ENCODE measurements at places on chromosomes 4 and X. TPM values are rescaled to one million over a fixed set of nuclear protein-coding genes. Genes with fewer than 3 reads are reported as not detected.
A peak's percentile ranks its signal among the peaks of the same experiment; 100 is the strongest.

Gene ELF2
- total RNA-seq = 49.6 TPM

Gene SLC6A14
- not detected for total RNA-seq

Gene PTTG2
- not detected for total RNA-seq

Gene ZFP42
- total RNA-seq = 191 TPM

Gene TCEAL5
- total RNA-seq = not detected

Gene RAI2
- 0.72 TPM for total RNA-seq

Gene MAGEA2B
- not detected for total RNA-seq

Gene SSX4B
- not detected for total RNA-seq

Gene FMR1NB
- not detected for total RNA-seq

Gene CTAG1A
- not detected for total RNA-seq

Gene RTL9
- 0.13 TPM for total RNA-seq

GRCh38 chrX:43815209-43815608 is 67.0 kb downstream of the MAOB start:
- no peak for DNase-seq

GRCh38 chr4:147019091-147019490 is 73.4 kb upstream of the TTC29 start:
- DNase-seq = peak; percentile 55

- DNase-seq = no peak
Measured at GRCh38 chr4:156642161-156642560, 329.4 kb downstream of the PDGFC start.

DNA sequence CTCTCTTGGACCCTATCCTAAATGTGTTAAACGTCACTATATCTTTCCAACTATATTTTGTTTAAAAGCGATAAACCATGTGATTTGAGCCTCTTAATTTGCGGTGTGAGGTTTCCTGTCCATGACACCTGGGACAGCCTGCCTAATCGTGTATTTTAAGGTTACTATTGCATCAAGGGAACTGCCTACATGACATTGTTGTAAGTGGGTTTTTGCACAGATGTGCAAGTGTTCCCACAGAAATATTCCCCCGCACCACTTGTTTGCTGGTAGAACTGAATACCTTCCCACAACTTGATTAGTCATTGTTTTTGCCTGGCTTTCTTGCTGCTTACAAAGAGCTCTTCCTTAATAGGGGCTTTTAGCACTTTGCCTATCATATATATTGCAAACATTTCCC is 5.1 kb upstream of the FAM184B start:
- DNase-seq = no peak

GRCh38 chr4:186149872-186150271 is 41.5 kb upstream of the CYP4V2 start:
- DNase-seq = peak; percentile 93

- no peak for DNase-seq
Measured at GRCh38 chr4:6354119-6354518, 84.5 kb downstream of the WFS1 start.

- no peak for DNase-seq
Measured at GRCh38 chr4:31193521-31193920, 473.4 kb downstream of the PCDH7 start.

GRCh38 chrX:115030625-115031024 is 13.2 kb upstream of the IL13RA2 start:
- DNase-seq = no peak

DNA sequence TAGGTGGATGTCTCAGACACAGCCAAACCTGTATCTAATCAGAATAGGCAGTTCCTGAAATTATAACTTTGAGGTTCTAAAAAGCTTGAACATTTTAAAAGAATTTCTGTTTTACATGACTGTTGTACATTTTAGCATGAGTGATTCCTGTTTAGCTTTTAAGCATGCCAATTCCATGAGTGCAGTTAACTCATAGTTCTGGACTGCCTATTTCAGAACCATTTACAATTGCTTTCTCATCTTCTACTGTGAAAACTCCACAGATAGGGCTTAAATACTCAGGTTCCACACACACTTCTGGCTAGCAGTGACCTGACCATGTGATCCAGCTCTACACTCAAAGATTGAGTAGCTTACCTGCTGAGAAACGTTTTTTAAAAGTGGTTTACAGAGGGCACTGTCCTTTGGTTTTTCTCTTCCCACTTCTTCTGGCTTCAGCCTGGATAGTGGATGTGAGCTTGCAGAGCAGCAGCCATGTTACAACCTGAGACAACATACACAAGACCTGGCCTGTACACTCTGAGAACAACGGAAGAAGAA is 280.8 kb downstream of the ANKRD50 start:
- DNase-seq = no peak

- peak; percentile 33 for DNase-seq
Measured at GRCh38 chrX:131058136-131058868, at the start of gene ARHGAP36. ARHGAP36 (plus strand) TSS chrX:131058346; CDS start chrX:131081666, 23,320 bp downstream.

- no peak for DNase-seq
Measured at GRCh38 chr4:174629265-174629664, 107.0 kb upstream of the HPGD start.

- DNase-seq = no peak
Measured at GRCh38 chr4:38044060-38044459, 83.9 kb downstream of the PTTG2 start.

- no peak for DNase-seq
Measured at GRCh38 chr4:36385951-36386571, 104.6 kb downstream of the DTHD1 start.

- no peak for DNase-seq
Measured at GRCh38 chr4:1296324-1297022, 6.8 kb downstream of the MAEA start.

GRCh38 chr4:93495346-93495745 is 333.2 kb upstream of the ATOH1 start:
- no peak for DNase-seq

DNA sequence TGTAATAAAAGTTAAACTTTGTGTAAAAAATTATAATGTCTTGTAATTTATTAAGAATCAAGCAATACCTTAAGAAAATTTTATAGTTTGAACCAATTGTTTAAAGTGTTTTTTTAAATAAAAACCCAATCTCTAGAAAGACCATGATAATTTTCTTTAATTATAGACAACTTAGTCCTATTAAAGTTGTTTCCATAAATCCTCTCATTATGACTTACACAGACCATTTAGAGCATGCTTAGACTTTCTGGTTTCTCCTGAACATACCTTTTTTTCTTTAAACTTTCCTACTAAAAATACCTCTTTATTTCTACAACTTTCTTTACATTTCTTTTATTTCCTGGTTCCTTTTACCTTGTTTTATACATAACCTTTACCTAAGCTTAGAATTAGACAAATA is 837.4 kb downstream of the PCDH19 start:
- no peak for DNase-seq

DNA sequence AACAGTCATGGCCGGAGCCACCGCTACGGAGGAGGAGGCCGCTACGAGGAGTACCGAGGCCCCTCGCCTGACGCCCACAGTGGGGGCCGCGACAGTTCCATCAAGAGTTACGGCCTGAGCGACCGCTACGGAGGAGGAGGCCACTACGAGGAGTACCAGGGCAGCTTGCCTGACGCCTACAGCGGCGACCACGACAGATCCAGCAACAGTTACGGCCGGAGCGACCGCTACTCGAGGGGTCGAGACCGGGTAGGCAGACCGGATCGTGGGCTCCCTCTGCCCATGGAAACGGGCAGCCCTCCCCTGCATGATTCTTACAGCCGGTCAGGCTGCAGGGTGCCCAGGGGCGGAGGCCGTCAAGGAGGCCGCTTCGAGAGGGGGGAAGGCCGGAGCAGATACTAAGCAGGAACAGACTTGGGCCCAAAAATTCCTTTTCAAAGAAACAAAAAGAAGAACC is 3.1 kb downstream of the RBMXL3 start:
- DNase-seq = no peak

GRCh38 chrX:47321386-47321785 is 49.0 kb upstream of the ZNF157 start:
- peak; percentile 93 for DNase-seq

DNA sequence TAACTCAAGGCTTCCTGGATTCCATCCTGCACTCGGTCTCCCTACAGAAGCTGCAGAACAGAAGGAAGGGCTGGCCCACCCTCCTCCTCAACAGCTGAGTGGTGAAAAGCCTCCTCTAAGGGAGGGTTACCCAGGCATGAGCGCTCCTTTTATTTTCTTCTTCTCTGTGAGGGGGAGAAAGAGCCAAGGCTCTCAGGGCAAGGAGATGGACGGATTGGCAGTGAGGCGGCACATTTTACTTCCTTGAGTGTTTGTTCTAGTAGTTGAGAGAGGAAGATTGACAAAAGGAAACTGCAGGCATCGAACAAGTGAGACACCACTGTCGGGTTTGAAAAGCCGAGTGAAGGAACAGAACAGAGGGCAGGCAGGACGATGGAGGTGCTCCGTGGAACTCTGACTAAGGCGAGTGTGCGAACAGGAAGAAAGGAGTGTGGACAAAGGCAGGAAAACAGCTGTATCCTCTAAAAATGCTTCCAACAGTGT is 38.4 kb upstream of the STS start:
- no peak for DNase-seq

GRCh38 chrX:109848461-109849050 is 115.5 kb upstream of the ACSL4 start:
- peak; percentile 31 for DNase-seq

DNA sequence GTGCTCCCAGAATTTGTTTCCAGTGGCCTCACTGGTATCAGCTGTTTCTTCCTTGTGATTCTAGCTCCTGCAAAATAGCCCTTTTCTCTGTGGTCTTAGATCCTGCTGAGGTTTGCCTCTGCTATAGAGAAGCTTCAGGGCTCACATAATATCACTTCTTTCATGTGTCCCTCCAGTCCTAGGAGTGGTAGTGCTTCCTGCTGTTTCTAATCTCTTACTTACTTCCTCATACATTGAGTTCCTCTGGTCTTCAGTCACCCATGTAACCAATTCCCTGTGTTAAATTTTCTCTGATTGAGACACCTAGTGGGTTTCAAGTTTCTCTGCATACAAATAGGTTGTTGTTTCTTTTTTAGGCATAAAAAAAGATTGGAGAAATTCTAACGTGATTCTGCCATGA is 1567.9 kb downstream of the ARAP2 start:
- DNase-seq = no peak

DNA sequence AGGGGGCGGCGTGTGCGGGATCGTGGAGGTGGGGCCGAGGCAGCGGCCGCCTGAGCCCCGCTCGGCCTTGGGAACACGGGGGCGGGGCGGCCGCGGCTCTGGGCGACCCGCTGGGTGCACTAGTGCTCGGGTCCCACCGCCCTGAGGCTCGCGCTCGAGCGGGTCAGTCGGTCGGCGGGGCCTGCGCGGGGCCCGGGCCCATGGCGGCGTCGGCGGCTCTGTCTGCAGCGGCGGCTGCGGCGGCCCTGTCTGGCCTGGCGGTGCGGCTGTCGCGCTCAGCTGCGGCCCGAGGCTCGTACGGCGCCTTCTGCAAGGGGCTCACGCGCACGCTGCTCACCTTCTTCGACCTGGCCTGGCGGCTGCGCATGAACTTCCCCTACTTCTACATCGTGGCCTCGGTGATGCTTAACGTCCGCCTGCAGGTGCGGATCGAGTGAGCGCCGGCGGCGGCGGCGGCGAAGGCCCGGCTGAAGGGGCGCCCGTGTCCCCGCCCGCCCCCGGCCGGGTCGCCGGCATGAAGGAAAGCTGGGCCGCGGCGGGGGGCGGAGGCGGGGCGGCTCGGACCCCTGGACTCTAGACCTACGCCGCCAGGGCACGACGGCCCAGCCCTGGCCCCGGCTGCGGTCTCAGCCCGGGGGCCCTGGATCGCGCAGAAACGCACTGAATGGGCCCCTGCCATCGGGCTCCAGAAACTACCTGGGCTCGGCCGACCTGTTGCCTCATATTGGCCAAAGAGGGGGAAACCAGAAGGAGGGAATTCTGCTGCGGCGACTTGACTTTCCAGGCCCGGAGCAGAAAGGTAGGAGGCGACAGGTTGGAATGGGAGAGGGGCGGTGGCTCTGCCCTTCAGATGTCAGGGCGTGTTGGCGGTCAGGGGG is at the start of gene SMIM10L2A:
SMIM10L2A (plus strand) TSS at position 13 of the 878 bp plus-strand sequence; CDS start at position 201, 188 bp downstream.
- DNase-seq = no peak

- DNase-seq = no peak
Measured at GRCh38 chr4:33882246-33882990, 2361.9 kb downstream of the ARAP2 start.

DNA sequence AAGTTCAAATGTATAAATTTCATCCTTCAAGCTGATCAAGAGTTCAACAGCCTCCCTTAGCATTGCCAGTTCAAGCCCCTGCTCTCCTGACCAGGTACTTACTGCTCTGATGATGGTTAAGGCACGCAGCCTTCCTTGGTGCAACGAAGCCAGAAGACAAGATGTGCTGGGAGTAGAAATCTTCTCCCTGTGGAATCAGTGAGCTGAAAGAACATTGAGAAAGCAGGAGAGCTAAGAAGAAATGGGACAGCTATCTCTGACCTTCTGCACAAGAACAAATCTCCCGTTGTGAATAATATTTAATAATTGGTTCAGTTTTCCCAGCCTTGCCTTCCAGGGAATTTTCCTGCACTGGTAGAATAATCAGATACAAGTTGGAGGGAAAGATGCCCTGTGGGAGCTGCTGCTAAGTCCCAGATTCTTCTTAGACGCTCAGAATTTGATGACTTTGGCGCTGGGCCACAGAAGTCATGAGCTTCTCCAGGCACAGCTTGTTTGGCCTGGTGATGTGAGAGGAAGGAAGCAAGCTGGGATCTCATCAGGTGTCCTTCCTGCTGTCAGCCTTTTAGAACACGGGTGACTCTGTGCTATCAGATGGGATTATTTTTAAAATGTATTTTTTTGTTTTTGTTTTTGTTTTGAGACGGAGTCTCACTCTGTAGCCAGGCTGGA is 77.8 kb downstream of the CD38 start:
- no peak for DNase-seq

DNA sequence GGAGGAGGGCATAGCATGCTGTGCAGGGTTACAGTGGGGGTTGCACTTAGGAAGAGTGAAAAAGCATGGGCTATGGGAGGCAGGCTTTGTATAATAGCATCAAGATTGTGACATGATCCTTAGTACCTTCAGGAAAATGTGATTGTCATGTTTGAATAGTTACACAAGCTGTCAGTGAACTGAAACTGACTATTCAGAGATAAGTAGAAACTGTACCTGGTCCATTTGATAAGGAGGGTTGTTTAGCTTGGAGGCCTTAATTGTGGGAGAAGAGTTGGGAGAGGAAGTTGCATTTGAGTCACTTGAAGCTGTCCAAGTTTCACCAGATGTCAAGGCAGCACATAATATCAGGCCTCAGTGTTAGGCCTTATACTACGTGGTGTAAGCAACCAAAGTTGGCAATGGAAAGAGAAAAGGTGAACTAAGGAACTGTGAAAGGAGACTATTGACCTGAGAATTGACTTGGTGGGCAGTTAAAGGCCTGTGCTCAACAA is 85.0 kb downstream of the TEX13C start:
- no peak for DNase-seq

- no peak for DNase-seq
Measured at GRCh38 chr4:140250989-140251552, 97.1 kb upstream of the MAML3 start.

GRCh38 chrX:96480081-96480480 is 204.6 kb upstream of the DIAPH2 start:
- no peak for DNase-seq

DNA sequence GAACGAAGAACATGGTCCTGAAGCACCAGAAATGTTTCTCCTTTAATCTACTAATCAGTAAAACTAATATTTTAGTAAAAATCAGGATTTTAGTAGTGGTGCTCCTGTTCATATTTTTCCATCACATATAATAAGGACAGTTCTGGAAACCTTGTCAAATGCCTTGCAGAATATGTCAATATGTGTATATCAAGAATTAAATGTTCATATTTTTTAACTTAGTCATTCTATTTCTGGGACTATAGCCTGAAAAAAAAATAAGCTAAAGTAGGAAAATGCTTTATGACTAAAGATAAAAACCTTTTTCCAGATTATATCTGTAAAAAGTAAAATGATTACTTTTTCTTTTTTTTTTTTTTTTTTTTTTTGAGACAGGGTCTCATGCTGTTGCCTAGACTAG is 65.1 kb downstream of the MAB21L2 start:
- DNase-seq = no peak

GRCh38 chr4:85642356-85643100 is 167.6 kb downstream of the ARHGAP24 start:
- no peak for DNase-seq
